ENCODE measurements at places on chromosomes 3 and 15.

- no peak for DNase-seq
These were observed 140.9 kb downstream of the NTRK3 start for GRCh38 chr15:88115486-88116152.

- no peak for DNase-seq
These were observed 300.7 kb upstream of the SATB1 start for GRCh38 chr3:18725668-18726407.

DNA sequence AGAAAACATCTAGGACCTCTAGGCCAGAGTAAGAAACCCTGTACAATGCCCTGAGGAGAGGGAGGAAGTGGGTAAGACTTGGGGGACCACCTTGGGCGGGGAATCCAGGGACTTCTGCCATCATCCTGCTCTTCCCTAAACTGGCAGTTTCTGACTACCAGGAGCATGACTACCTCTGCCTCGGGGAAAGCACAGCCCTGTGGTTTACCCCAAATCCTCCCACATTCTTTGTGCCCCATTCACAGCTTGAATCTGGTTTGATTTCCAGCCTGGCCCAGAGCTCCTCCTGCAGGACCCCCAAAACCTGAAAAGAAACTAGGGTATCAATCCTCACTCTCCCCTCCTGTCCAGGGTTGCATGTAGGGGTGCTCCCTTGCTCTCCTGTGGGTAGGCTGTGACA is 4.7 kb downstream of the C3orf18 start:
- no peak for DNase-seq

- DNase-seq = no peak
These were observed 157.3 kb upstream of the LPP start for GRCh38 chr3:187996609-187997008.

- no peak for DNase-seq
These were observed 1.9 kb upstream of the ROPN1 start for GRCh38 chr3:123993818-123994217.

- DNase-seq = no peak
These were observed 18.8 kb downstream of the ATG7 start for GRCh38 chr3:11290743-11291680.

GRCh38 chr3:30639937-30640336 is 33.5 kb downstream of the TGFBR2 start:
- no peak for DNase-seq

DNA sequence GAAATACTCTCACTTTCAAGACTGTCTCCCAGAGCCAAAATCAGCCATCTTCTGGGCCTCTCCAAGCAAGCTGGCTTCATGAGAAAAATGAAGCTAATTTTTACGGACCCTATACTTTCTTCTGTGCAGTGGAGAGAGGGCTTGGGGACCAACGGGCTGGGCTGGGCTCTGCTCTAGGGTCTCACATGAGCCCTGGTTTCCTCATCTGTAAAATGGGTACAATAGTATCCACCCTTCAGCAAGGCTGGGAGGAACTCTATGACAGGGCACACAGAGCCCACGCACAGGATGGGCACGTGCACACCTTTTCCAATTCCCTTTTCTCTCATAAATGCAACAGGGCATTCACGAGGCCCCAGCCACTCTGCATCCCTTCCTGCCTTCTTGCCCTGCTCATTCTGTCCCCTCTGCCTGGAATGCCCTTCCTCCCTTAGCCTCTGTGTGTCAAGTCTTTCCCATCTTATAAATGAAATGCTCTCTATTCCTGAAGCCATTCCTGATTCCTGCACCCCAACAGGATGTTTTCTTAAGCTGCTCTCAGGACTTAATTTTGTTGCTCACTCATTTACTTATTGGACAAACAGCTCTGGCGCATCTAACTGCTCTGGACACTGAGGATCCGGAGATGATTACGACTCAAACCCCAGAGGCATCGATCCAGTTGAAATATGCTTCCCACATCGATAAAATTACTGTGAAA is 32.9 kb upstream of the SEC13 start:
- DNase-seq = no peak

DNA sequence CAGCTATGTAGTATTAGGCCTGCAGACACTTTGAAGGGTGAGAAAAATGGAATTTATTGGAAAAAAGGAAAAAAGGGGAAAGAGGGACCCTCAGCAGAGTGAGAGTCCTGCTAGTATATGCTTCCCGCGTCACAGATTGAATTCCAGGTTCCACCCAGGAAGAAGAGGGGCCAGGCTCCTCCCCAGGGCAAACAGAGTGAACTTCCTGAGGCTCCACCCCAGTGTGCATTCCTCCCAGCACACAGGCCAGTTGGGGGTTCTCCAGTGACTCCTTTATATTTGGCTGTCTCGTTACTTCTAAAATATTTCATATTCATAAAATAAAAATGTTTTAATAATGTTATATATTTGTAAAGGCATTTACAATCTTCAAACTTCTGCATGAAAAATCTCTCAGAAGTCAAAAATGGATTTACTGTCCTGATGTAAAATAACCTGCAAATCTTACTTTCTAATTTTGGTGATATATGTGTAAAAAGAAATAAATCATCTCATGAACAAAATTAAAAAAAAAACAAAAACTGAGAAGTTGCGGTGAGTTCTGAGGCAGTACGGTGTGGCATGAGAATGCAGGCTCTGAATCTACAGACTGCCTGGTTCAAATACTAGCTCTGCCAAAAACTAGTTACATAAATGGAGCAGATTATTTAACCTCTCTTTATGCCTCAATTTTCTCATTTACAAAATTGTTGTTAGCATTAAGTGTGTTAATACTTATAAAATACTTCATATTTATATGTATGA is 175.8 kb upstream of the P2RY1 start:
- no peak for DNase-seq

GRCh38 chr3:30502742-30503073 is 103.7 kb upstream of the TGFBR2 start:
- no peak for DNase-seq

- DNase-seq = no peak
These were observed 22.6 kb upstream of the RBP1 start for GRCh38 chr3:139561959-139562676.

DNA sequence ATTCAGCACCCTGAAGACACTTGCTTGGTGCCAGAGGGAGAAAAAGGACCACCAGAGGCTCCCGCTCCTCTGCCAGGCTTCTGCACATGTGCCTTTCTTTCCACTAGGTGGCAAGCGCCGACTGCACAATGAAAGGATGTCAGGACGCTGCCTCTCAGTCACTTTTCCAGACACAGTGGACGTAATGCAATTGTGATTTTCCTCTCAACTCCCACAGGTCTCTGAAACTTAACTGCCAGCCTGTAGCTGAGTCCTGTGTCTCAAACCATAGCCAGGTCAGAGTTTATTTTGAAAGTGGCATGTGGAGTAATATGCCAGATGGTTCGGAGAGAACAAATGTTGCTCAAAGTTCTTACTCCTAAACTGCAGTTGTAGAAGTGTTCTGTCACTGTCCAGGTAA is 162.9 kb downstream of the ITPR1 start:
- DNase-seq = peak; percentile 44

DNA sequence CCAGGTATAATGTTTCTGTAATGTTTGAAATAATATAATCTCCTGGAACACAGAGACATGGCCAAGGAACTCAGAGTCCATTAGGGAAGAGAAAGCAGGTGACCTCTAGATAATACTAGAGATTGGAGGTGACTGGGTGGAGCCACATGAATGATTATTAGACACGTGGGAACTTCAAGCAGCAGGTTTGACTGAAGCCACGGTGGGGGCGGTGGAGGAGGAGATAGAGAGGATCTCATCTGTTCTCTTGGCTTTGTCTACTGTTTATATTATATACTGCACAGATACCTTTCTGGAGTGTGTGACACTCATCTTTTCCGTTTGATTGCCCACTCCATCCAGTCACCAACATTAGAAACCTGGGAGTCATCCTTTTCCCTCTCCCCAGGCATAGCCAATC is 33.7 kb downstream of the KIF7 start:
- no peak for DNase-seq

DNA sequence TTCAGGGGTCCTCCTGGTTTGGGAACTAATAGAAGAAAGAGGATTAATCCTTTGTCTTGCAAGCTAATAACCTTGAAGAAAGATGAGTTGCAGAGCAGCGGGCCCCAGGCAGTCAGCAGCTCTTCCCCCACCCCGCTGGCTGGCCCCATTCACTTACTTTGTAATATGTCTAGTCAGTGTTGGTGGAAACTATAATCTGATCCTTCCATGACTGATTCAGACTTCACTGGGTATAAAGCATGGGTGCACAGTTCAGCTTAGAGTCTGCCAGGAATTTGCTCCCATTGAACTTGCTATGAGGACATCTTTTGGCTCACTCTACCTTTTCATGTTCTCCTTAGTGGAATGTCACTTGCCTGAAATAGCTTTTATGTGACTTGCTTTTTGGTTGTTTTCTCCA is 117.7 kb downstream of the CCNL1 start:
- no peak for DNase-seq

GRCh38 chr3:23704298-23704697 is 101.5 kb upstream of the UBE2E1 start:
- no peak for DNase-seq

GRCh38 chr3:150410311-150411105 is 2.4 kb downstream of the TSC22D2 start:
- no peak for DNase-seq

DNA sequence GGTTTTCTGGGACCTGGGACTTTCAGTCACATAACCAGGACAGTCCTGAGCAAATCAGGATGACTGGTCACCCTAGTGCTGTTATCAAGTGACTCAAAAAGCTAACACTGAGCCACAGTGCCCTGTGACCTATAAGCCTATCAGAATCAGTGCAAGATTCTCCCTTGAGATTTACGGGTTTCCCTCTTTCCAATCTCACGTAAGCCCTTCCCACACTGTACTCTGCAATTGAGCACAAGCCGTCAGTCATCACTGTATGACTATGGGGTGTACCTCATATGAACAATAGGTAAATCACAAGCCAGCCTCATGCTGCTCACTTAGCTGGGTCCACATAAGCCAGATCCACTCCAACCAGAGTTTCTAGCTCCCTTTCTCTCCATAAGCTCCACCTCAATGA is 21.0 kb upstream of the CLDN18 start:
- DNase-seq = no peak

GRCh38 chr3:66839508-66839907 is 158.6 kb upstream of the KBTBD8 start:
- no peak for DNase-seq

GRCh38 chr15:83512459-83512858 is 65.3 kb downstream of the SH3GL3 start:
- DNase-seq = no peak

GRCh38 chr3:193827871-193828270 is 234.9 kb downstream of the OPA1 start:
- no peak for DNase-seq

DNA sequence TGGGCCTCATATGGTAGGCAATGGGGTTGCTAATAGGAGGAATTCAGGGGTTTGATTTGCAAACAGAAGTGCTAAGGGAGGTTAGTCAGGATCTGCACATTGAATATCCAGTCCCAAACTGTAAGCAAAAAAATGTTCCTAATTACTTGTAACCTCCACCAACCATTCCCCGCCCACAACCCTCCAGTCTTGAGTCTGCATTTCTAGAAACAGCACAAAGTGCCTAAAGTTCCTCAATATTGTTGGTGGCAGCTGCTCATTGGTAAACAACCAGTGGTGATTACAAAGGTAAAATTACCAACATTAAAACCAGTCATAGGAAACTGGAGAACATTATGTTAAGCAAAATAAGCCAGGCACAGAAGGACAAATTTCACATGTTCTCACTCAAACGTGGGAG is 18.9 kb downstream of the HDC start:
- DNase-seq = no peak

DNA sequence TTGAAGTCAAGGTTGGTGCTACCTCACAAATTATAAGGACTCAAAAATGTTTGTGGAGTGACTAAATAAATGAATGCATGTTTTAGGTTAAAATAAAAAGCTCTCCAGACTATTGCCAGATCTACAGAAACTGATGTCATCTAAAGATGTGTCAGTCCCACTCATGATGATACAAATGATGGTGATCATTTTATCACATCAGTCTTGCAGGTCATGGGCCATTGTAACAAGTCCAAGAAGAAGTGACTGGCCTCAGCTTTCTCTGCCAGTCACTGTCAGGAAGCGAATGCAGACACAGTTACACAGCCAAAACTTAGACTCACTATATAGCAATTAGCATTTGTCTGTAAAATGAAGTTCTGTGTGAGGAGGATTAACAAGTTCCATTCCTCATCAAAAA is 18.5 kb downstream of the ATP8B4 start:
- DNase-seq = no peak

DNA sequence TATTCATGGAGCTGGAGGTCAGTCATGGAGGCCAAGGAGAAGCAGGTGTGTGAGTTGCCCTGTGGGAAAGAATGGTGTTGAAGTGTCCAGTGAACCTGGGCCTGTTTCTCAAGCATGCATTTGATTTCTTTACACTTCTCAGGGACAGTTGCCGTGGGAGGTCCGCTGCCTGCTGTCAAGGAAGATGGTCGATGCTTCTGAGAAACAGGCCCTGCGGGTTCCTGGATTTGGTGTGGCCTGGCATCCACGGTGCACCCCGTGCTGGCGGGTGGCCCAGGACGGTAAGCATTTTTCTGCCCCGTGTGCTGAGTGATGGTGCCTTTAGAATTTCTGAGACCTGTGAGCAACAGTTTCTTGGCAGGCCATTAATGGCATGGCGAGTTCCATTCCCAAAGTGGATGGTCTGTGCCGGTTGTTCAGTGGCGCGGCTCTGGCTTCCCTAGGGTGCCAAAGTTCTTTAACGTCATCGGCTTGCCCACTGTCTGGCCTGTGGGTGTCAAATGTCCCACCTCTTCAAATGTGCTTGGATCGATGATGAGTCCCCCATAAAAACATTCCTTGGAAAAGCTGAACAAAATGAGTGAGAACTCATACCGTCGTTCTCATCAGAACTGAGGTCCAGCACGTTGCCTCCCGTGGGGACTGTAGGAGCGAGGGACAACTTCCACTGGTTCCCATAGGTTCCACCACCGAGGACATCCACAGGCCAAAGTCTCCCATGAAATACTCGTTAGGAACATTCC is 107.2 kb downstream of the SNRPN start:
- no peak for DNase-seq

Data from D721Med (cell line).